ENCODE measurements at places on chromosomes 11 and 22.

DNA sequence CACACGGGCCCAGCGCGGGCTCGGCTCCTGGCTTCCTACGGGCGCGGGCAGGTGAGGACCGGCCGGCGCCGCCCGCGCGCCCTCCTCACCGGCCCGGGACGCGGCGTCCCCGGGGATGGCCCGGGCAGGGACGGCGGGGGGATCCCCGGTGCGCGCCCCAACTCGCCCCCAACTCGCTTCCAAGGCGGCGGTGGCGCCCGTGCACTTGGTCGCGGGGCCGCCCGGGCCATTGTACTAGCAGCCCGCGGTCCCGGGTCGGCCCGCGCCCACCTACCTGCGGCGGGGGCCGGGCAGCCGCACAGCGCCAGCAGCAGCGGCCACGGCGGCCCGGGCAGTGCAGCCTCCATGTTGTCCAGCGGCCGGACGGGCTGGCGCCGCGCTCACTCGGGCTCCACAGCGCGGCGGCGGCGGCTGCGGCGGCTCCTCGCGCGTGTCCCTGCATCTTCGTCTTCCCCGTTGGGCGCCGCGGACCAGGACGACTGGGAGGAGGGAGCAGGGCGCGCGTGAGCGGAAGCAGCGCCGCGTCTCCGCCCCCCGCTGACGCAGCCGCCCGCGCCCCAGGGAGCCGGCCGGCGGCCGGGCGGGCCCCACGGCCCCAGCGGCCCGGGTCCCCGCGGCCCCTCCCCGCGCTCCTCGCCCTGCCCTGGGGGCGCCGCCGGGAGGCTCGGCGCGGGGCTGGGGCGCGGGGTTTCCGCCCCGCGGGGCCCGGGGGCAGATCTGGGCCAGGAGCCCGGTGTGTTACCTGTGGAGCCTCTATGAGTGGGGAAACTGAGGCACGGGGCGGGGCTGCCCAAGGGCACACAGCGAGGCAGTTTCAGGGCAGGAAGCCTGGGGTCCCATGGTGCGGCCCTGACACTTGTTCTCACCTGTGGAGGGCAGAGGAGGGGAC is 159.3 kb upstream of the GRK3 start:
- DNase-seq, result peak; percentile 34

DNA sequence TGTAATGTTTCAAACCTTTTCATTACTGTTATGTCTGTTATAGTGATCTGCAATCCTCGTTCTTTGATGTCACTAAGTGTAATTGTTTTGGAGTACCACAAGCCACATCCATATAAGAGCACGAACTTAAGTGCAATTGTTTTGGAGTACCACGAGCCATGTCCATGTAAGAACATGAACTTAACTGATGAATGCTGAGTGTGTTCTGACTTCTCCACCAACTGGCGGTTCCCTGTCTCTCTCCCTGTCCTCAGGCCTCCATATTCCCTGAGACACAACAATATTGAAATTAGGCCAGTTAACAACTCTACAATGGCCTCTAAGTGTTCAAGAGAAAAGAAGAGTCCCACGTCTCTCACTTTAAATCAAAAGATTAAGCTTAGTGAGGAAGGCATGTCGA is 23.5 kb downstream of the TESMIN start:
- no peak for DNase-seq

- DNase-seq, result no peak
Observed at GRCh38 chr11:1419811-1420210, 30.1 kb downstream of the BRSK2 start.

DNA sequence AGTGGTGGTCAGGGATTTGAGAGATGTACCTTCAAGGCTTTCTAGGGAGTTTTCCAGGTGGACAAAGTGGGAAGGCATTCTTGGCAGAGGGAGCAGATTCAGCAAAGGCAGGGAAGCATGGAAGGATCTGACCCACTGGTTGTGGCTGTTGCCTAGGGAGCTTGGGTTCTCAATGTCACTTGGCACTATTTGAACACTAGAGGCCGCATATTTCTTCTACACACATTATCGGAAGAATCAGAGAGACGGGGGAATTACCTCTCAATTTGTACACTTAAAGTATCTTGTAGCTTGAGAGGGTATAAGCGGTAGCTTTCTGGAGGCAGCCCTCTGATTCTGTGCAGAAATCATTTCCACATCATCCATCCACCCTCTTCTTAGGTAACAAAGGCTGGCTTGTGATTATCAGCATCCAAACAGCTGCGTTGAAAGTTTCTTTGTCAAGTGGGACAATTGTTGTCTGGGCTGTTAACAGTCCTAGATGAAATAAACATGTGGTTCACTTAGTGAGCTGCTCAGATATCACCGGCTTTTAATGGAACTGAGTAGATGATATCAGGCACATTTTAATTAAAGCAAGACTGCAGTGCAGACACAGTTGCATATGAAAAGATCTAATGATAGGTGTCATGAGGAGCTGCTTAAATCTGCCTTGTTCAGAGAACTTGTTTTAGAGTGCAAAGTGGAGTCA is 2.6 kb downstream of the NELL1 start:
- DNase-seq, result no peak

DNA sequence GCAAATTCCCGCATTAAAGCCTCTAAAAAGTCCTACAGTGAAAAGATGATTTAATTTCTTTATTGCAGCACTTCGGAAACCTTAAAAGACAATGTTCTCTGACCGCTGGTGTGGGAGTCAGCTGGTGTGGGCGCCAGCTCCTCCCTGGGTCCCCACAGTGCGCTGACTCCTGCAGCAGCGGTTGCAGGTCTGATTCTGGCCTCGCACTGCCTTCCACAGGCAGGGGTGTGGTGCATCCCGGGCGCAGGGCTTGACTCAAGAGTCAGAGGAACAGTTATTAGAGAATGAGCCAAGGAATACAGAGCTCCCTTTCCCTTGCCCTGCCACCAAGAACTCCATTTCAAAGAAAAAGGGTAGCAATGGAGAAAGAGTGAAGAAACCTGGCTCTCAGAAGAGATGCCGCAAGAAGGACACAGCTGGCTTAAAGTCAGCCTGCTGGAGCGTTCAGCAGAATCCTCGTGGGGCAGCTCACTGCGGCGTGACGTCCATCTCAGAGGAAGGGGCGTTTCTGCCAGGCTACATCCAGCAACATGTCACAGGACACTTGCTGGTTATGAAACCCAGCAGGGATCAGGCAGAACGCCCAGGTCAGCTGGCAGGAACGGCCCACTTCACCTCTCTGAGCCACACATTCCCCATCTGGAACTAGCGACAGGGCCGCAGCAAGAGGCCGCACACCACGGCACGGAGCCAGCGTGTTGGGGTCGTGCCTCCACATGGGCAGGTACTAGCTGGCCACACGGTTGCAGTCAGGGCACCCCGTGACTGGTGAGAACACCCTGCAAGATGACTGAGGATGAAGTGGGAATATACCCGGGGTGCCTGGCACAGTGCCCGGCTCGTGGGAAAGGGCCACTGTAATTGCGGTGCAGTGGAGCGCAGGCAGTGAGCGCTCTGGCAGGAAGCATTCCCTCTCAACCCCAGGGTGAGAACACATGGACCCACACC is 18.1 kb upstream of the EFCAB6 start:
- no peak for DNase-seq

DNA sequence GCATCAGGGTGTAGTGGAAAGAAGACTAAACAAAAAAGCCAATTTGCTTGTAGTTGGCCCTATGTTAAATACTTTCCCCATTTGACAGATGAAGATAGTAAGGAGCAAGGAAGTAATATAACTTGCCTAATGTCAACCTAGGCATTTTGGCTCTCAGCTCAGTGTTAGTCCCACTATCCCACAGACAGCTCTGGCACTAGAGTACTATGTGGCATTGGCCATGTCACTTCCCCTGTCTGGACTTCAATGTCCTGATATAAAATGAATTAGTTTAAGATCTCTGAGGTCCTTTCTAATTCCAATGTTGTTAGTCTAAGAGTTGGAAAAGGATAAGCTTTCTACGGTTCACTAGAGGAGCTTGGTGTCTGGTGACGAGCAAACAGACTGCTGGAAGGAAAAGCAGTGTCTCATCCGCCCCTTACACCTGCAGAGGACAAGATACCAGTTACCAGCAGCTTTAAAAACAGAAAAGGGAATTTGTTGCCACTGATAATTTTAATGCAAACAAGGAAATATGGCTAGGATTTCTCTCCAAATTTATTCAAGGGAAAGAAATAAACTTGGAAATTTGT is 92.5 kb downstream of the RELT start:
- DNase-seq, result no peak

DNA sequence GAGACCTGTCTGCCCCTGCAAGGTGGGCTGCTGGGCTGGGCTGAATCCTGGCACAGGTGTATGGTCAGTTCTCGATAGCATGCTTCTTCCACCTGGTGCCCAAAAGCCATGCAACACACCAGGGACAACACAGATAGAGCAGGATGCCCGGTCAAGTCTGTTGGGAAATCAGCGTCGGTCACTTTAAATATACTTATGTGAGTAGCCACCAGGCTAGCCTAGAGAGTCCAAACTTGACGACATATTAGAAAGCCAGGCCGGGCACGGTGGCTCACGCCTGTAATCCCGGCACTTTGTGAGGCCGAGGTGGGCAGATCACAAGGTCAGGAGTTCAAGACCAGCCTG is 8.9 kb downstream of the C1QTNF6 start:
- DNase-seq, result no peak

All from fibroblast of skin of left quadriceps (primary cell).